ENCODE measurements at places on chromosomes 5 and 9. TPM values are rescaled to one million over a fixed set of nuclear protein-coding genes. Genes with fewer than 3 reads are reported as not detected.

DNA sequence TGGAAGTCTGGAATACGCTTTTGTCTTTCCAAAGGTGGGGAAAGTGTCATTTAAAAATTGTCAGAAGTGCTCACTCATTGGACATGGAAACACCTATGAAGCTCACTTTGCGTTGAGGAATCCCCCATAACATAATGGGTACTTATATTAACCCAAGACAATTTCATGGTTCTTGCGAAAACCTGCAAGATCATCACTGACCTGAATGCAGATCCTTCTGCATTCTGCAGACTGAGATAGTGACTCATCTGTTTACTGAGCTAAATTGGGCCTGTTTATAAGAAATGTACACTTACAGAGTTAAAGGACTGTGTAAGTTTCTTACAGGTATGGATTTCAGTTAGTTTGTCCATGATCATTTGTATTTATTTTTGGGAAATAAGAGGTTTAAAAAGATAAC, 153.0 kb downstream of the HMHB1 start:
- no peak for DNase-seq

Gene PSAT1
- 87.7 TPM for total RNA-seq

Gene TLX3
- 20.1 TPM for total RNA-seq

DNA sequence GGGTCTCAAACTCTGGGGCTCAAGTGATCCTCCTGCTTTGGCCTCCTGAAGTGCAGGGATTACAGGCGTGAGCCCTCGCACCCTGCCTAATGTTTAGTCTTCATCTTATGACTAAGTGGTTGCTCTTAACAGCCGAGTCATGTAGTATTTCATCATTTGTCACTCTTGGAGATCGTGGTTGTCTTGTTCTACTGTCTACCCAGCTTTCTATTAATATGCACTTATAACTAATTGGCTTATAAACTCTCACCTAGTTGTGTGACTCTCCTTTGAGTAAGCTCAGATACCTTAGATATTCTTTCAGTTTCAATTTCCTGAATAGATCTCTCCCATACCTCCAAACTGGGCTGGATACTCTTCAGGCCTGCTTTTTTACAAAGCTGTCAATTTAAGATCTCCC, 19.9 kb downstream of the SLC44A1 start:
- DNase-seq: peak; percentile 61

GRCh38 chr5:455806-456205, 12.8 kb downstream of the EXOC3 start:
- DNase-seq: no peak

- no peak for DNase-seq
These were observed 5.7 kb downstream of the AGGF1 start for GRCh38 chr5:77035950-77036349.

Gene TAS2R1
- total RNA-seq: not detected

DNA sequence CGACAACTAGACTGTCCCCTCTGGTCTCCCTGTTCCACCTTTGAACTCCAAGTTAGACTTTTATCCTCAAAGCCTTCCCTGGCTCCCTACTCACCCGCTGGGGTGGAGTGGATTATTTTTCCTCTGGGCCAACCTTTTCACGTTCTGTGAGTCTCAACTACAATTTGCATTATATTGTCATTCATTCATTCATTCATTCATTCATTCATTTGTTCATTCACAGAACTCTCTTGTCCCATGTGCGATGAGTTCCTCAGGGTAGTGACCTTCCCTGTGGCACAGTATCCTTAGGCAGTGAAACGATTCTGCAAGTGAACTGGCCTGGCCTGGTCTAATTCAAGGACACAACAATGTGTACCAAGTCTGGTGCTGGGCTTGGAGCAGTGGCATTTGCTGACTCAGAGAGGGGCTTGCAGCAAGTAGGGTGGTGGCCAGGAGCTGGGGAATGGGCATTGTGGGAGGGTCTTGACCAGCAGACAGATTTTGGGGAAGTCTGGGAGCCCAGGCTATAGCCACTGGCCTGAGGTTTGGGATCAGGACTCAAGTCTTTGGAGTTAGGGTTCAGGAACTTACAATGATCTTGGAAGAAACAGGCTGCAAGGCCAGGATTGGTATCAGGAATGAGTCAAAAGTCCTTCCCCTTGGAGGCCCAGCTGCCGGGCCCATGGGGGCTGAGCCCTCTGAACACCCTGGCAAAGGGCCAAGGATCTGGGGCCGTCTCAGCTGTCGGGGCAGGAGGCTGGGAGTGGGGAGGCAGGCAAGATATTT, 37.2 kb upstream of the COL15A1 start:
- DNase-seq: peak; percentile 52

GRCh38 chr9:87546704-87547103, 49.0 kb downstream of the DAPK1 start:
- peak; percentile 67 for DNase-seq

GRCh38 chr5:135891791-135892190, 3.9 kb downstream of the IL9 start:
- DNase-seq: peak; percentile 40

GRCh38 chr5:75300084-75300483, 36.9 kb upstream of the HMGCR start:
- no peak for DNase-seq

DNA sequence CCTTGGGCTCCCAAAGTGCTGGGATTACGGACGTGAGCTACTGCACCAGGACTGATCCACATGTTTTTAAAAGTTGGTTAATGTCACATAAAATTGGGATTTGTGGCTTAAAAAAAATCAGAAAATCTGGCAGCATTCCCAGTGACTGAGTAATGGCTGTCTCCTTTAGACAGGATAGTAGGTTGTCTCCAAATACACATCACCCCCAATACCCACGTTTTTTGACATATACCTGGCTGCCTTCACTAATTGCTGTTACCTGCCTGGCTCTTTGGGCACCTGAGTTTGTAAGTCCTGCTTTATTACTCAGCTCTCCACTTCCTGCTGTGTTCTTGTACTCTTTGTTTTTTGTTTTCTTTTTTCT, 84.8 kb downstream of the KDM4C start:
- peak; percentile 34 for DNase-seq

DNA sequence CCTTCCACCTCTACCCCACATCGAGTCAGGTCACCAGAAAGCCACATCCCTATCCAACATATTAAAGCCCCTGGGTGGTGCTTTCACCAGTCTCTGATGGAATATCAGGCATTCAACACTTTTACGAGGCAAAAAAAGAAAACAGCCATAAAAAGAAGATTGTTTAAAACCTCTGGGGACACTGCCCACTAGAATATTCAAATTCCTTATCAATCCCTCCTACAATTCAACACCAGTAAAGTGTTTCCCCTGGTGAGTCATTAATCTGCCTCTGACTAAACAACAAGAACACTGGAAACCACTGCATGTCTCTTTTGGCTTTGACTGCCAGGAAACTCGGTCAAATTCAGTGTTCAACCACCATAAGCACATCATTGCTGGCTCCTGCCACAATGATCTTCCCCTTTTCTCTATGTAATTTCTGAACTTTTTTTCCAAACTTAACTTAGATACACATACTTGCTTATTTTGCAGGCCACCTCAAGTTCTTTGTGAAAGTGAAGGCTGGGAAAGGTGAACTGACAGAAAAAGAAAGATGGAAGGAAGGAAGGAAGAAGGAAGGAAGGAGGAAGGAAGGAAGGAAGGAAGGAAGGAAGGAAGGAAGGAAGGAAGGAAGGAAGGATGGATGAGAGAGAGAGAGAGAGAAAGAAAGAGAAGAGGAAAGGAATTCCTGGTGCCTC, 105.3 kb downstream of the PAX5 start:
- peak; percentile 86 for DNase-seq

DNA sequence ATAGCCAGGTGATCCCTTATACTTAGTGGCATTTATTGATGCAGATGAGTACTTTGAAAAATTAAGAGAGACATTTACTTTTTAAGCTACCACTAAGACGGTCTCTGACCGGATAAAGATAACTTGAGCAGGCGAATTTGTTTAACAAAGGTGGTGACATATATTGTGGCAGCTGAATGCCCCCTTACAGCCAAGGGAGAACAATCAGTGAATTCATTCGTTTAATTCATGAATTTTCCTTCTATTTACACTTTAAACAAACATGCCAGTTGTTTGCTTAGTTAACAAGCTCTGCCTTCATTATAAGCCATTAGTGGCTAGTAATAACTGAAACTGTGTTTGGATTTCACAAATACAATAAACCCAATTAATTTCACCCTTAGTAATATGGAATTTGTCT, 187.1 kb downstream of the AOPEP start:
- no peak for DNase-seq

Gene TUSC1
- not detected for total RNA-seq

DNA sequence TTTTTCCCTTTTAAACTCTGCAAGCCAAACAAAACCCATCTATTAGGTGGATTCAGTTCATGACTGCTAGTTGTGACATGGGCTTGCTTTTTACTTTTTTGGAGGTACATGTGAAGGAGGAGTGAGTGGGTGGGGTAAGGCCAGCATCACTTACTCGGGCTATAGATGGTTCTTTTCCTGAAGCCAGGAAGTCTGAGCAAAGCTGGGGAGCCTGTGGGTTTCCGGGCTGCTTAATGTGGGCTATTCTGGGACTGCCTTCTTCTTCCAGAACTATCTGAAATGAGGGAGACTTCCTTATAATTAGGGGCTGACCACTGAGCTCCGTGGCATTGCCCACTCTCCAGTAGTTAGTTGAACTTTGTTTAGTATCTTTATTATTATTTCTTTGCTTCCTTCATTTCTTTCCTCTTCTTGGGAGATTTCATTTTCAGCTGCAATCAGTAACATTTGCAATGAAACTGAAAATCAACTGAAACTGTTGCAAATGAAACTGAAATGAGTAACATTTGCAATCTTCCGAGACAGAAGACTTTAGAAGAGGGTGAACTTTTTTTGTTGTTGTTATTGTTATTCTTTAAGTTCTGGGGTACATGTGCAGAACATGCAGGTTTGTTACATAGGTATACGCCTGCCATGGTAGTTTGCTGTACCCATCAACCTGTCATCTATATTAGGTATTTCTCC, 204.9 kb downstream of the LRRC70 start:
- DNase-seq: no peak

- DNase-seq: peak; percentile 44
These were observed 11.1 kb upstream of the MED27 start for GRCh38 chr9:132090771-132091170.

DNA sequence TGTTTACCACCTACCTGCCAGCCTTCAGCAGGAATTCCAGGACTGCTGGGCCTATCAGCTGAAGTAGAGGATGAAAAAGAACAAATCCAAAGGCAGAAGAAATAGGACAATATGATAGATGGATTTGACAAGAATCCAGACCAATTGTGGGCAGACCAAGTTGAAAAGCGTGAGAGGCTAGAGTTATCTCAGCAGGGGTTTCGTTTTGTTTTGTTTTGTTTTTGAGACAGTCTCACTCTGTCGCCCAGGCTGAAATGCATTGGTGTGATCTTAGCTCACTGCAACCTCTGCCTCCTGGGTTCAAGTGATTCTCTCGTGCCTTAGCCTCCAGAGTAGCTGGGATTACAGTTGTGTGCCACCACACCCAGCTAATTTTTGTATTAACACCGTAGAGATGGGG, 113.2 kb downstream of the PALM2AKAP2 start:
- DNase-seq: peak; percentile 48

GRCh38 chr5:120808135-120808534, 344.0 kb downstream of the PRR16 start:
- DNase-seq: no peak

Gene PCDHB14
- 1.5 TPM for total RNA-seq

DNA sequence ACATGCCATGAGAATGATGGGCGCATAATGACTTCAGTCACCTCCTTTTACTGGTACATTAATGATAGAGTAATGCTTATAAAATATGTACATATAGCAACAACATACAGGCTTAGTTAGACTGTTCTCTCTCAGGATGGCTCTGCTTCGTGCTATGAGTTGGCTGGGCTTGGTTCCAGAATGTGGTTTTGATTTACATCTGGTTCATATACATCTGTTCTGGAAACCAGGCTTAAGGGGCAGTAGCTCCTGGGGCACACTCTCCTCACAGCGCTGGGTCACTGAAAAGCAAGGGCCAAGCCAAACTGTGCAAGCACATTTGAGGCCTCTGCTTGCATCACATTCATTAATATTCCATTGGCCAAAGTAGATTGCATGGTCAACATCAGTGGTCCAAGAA, 44.9 kb downstream of the PCSK1 start:
- DNase-seq: peak; percentile 51

All from Daoy (cell line).